ENCODE measurements at places on chromosomes 11 and 22. TPM values are rescaled to one million over a fixed set of nuclear protein-coding genes. Genes with fewer than 3 reads are reported as not detected.

Gene ART1
- total RNA-seq = not detected

Gene OR4D5
- not detected for total RNA-seq

GRCh38 chr11:46353698-46354097 is 6.4 kb downstream of the DGKZ start:
- peak; percentile 39 for DNase-seq

DNA sequence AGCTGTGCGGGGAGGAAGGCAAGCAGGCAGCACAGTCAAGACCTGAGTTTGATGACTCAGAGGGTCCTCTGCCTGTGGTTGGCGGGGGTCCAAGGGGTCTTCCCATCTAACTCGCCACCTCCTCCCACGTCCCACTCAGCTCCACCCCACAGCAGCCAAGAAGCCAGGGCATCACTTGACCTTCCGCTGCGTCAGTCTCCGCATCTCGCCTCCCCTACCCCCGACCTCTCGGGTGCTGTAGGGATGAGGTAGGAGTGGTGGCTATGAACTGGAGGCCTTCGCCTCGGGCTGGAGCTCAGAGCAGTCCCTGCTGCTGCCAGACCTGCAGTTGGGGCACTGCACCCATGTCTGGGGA is 90.6 kb downstream of the CDKN1C start:
- no peak for DNase-seq

DNA sequence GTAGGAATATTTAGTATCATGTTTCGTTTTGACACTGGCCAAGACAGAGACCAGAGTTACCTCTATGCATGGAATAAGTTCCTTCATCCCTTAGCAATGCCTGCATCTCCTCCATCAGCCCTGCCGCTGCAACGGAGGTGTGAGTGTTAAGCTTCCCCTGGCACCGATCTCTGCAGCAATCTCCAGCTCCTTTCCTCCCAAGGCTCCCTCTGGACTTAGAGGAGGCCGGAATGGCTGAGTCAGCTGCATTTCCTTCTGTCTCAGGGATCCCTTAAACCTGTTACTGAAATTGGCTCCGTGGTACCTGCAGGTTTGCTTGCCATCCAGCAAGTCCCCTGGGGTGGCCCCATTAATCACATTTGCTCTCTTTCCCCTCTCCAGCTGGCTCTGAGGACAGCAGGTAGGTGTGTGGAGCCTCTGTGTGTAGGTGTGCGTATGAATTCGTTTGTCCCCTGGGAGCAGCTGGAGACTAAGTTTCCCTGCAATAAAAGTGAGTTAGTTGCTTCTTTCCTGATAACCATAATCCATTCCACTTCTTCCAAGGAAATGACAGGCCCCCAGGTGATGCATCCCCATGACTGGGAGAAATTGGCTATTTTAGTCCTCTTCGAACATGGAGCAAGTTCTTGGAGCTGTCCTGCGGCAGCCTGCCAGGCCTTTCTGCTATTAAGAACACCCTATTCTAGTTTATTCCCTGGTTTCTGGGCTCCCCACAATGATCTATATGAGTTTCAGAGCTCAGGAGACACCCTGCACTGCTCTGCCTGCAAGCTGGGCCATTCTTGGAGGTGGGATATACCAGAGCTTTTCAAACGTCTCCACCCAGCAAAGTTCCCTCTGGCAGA is 457.2 kb upstream of the CADM1 start:
- DNase-seq = no peak

Gene CNGA4
- not detected for total RNA-seq

DNA sequence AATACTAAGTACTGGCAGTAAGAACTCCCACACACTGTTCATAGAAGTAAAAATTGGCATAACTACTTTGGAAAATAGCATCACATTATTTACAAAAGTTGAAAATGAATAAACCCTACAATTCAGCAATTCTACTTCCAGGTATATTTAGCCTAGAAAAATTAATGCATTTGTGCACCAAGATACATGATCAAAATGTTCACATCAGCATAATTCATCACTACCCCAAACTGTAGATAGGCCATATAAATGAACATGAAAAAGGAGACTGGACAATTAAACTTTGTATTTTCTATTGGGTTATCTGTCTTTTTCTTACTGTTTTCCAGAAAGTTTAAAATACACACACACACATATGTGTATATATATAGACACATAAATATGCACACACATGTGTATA is 5.9 kb downstream of the OR5B21 start:
- no peak for DNase-seq

Gene TRIM51
- not detected for total RNA-seq

DNA sequence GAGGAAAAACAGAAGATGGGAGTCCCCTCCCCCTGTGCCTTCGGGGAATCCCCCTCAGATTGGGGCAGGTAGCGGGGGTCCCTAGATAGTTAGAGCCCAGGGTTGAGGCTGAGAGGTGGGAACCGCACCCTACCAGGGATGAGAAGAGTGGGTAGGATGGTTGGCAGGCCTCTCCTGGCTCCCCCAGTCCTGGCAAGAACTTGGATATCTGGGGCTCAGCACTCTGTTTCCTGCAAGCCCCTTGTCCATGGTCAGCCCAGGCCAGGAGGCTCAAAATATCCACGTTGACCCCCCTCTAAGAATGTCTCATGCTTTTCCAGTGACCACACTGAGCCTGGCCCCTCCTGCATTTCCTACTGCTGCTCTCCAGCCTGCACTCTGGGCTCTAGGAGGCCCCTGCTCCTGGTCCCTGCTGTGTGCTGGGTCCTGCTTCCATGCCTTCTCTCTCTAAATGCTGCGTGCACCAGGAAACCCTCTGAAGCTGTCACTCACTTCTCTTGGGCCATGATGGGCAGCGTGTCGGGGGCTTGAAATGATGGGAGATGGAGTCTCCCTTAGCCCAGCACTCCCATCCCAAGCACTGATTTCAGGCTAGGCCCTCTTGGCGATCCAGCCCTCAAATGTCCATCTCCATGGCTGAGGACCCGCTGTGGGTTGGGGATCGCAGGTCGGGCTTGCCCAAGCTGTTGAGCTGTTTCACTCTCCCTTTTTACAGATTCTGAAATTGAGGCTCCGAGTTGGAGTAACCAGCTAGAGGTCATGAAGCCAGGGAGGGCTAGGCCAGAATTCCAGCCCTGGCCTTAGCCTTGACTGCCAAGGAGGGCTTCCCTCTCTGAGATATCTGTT is 2.0 kb downstream of the MAP3K11 start:
- DNase-seq = no peak

DNA sequence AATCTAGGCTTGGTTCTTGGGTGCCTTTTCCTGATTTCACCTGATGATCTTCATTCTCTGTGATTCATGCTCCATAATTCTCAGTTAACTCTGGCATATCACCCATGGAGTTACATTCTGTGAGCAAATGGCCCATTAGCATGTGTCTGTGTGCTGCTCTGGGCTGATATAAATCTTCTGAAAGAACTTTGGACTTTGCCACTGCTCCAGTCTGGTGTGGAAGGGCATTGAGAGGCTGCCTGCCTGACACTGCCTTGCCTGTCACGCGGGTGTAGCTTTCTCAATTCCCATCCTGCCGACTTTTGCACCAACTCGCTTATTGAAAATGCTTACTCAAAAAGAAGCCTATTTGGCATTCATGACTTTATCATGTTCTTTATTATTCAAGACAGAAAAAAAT is 42.2 kb downstream of the FAT3 start:
- DNase-seq = no peak

DNA sequence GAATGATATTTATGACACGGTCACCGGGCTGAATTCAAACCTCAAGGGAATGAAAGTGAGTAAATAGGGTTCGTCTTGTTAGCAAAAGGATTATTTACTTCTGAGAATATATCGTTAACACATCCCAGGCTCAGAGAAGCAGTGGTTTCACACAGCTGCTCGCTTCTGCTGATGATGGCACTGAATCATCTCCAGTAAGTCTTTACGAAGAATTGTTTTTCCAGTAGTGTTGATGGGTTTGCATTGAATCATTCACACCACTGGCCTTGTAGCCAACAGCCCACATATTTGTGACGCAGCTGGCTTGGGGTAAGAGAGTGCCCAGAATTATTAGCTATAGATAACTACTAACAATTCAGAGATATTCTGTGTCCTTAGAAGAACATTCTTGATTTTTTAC is 236.3 kb downstream of the CADM1 start:
- peak; percentile 68 for DNase-seq

DNA sequence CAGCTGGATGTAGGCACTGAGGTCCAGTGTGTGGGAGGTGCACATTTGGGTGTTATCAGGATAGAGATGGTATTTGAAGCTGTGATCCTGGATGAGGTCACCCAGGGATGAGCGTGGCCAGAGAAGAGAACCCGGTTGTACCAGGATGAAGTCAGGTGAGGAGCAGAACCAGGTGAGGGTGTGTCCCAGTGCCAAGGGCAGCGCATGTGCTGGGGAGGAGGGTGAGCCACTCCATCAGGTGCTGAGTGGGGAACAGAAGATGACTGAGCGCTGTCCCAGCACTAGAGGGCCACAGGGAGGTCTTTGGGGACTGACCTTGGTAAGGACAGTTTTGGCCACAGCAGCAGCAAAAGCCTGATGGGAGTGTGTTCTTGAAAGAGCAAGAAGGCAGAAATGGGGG is 2.7 kb downstream of the ARL2 start:
- no peak for DNase-seq
